ENCODE measurements at places on chromosomes 12 and 14.

- DNase-seq, result peak; percentile 78
Measured at GRCh38 chr12:69655616-69656340, 43.3 kb downstream of the BEST3 start.

GRCh38 chr14:77023001-77023996 is 5.2 kb downstream of the IRF2BPL start:
- no peak for DNase-seq

GRCh38 chr14:68995731-68996130 is 16.6 kb upstream of the ACTN1 start:
- DNase-seq, result no peak

DNA sequence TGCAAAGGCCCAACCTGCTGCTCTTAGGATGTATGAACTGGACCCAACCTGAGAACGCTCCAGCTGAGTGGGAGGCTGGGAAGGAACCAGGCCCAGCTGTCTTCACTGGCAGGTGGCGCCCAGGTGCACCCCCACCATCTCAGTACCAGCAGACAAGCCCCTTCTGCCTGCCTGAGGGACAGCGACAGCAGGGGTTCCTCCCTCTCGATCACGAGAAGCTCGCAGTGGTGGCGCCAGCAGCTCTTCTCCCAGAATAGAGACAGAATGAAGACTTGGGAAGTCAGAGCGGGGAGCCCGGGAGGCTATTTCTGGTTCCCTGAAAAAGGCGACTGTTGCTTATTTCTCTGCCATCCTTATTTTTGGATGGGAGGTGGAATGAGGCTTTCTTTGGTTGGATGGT is 46.5 kb downstream of the CHGA start:
- DNase-seq, result no peak

GRCh38 chr12:124754949-124755800 is 108.5 kb downstream of the SCARB1 start:
- no peak for DNase-seq

DNA sequence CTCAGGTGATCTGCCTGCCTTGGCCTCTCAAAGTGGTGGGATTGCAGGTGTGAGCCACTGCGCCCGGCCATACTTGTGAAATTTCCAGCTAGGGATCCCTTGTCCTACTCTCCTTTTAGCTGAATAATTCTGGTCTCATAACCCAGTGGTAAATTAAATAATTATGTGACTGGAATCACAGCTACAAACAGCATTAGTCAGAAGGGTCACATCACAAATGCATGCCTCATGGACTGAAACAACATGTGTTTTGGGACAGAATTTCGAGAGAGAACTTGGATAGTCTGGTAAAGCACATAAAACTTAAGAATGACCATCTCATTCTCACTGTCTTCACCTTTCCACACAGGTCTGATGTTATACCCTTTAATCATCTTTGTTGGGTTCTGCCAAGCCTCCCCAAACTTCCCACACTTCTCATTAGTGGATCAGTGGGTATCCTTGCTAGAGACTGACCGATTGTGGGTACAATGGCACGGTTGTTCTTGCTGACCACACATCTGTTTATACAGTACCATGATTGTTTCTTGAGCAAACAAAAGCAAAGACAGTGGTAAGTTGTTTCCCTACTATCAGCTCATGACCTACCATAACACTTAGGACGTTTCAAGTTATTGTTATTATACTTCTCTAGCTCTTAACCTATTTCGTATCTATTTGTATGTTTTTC is 5.1 kb downstream of the GPRC5D start:
- no peak for DNase-seq

DNA sequence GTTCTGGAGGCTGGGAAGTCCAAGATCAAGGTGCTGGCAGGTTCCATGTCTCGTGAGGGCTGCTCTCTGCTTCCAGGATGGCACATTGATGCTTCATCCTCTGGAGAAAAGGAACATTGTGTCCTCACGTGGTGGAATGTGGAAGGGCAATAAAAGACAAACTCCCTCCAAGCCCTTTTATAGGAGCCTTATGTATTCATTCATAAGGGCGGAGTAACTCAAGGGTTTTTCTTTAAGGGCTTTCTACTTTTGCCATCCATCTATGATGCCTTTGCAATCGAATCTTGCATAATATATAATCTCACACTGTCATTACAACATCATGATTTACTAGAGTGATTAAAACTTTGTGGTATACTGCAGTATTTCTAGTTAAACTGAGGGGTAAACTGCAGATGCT is 132.7 kb upstream of the DDHD1 start:
- DNase-seq, result no peak

Data from astrocyte of the cerebellum (primary cell).